ENCODE measurements at places on chromosomes 1 and 21.
A peak's percentile ranks its signal among the peaks of the same experiment; 100 is the strongest.

DNA sequence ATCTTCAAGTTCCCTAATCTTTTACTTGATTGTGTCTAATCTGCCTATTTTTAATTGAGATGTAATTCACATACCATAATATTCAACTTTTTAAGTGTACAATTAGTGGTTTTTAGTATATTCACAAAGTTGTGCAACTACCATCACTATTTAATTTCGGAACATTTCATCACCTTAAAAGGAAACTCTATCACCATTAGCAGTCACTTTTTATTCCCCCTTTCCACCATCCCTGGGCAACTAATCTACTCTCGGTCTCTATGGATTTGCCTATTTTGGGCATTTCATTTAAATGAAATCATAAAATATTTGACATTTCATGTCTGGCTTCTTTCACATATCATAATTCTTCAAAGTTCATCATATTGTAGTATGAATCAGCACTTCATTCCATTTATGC, 30.6 kb upstream of the HYI start:
- no peak for DNase-seq

- no peak for DNase-seq
These were observed 22.2 kb upstream of the SMG7 start for GRCh38 chr1:183450093-183450492.

GRCh38 chr1:12170263-12170671, 3.5 kb downstream of the TNFRSF1B start:
- DNase-seq: no peak

- no peak for DNase-seq
These were observed 12.9 kb downstream of the ATP1B1 start for GRCh38 chr1:169119405-169119804.

DNA sequence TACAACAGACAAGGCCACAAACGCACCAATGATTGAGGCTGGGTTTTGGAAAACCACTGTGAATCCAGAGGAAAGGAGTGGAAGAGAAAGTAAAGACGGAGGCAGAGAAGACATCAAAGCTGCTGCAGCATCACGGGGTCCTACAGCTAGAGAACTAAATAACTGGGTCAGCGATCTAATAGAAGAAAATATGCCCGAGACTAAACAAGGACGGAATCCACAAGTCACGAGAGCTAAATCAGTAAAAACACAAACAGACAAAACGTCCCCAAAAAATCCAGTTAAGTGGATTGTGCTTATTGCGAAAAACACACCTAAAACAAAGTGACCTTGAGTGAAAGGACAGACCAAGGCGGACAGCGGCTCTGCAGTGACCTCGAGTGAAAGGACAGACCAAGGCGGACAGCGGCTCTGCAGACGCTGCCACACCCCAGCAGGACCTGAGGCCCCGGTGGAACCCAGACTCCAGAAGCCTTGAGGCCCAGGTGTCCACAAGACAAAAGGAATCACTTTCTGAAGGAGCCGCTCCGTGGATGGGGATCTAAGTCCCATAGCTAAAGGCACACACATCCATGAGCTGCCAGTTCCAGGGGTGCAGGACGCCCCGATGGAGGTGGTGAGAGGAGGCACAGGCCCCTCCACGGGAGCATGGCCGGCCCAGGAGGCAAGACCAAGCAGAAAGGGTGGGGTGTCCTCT, 6.0 kb downstream of the FTCD start:
- DNase-seq: no peak

GRCh38 chr1:67524143-67525052, 94.2 kb upstream of the SERBP1 start:
- DNase-seq: no peak

DNA sequence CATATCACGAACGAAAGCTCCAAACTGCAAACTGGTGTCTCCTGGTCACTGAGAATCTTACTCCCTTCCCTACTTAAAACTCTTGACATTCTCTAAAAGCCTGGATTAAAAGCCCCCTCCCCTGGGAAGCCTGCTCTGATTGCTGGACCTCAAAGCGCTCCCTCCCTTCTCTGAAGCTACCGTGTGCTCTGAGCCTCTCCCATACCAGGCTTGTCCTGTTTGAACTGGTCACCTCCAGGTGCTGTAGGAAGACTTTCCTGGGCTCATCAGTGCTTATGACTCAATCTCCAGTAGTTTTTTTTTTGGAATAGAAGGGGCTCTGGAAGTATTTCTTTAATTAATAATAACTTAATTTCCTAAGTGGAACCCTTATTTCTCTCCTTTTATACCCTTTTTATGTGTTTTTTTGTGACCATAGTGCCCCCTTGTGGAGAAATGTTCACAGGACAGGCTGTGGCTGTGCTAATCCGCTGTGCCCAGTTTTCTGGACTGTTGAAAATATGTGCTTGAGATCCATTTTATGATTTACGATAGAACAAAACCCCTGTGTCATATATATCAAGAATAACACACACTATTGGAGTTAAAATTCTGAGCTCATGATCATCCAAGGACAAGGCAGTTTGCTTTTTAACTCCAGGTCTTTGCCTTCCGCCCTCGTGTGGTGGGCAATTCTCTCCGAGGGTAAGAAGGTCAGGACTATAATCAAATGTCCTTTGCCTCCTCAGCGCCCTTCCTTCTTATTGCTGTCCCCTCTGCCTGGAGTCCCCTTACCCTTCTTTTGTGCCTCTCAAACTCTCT, 16.9 kb downstream of the MTARC1 start:
- no peak for DNase-seq

- no peak for DNase-seq
These were observed 32.1 kb downstream of the RABGAP1L start for GRCh38 chr1:174191349-174191862.

- DNase-seq: no peak
These were observed 33.2 kb downstream of the PACC1 start for GRCh38 chr1:212381397-212382035.

DNA sequence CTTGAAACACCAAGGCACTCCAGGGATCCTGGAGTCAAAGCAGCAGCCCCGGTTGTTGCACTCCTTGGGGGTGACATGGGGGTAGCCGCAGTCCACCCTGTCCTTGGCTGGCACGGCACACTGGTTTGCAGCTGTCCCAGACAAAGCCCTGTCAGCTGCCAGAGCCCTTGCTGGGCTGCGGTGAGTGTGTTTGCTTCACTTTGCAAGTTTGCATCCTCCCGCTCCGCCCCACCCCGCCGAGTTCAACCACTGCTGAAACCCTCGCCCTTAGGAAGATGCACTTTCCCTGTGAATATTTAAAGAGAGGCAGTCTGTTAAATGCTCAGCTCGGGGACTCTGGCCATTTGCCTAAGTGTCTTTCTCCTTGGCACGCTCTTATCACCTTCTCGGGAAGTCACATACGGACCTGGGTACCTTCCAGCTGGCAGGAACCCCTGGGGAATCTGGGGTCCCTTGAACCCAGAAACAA, 1.7 kb downstream of the TFF3 start:
- no peak for DNase-seq

DNA sequence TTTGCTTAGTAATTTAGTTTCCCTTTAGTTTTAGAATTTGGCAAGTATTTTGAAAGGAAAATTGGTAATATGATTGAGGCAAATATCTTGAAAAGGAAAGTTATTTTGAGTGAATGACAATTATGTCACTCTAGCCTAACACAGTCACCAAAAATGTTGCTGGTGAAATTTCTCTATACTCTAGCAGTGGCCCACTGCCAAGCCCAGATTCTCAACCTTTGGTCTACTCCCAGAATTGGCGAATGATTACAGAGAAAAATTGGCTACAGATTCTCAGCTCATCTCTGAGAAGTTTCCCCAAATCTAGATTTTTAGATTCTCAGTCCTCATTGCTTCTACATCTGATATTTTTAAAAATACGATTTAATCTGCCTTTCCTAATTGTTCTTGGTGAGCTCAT, 84.9 kb downstream of the PIGK start:
- DNase-seq: no peak

DNA sequence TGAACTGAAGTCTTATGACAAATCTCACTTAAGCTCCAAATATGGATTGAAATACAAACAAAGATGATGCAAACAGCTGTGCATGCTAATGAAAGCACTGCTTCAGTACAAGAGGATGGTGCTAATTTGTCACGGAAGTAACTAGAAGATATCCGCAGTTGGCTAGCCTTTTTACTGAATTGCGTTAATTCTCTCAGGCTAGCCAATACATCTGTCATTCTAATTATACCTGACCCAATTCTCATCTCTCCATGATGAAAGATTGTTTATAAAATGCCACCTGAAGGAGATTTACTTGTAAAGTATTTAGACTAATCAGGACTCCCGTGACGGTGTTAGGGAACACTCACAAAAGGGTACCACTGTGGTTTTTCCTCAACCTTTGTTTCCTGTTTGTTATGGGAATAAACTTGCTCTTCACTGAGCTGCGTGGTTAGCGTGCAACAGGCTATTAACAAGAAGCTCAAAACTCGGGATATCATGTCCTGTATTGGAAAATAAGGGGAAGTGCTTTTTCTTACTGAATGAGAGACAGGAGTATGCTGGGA, 162.5 kb downstream of the APP start:
- DNase-seq: no peak

DNA sequence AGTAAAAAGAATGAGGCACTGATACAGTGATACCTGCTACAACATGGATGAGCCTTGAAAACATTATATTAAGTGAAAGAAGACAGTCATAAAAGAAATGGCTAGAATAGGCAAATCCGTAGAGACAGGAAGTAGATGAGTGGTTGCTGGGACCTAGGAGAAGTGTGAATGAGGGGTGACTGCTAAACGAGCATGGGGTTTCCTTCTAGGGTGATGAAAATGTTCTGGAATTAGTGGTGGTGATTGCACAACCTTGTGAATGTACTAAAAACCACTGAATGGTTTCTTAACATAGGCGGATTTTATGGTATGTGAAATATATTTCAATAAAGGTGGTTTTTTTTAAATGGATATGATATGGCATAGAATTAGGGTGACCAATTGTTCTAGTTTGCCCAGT, 12.6 kb upstream of the SERINC2 start:
- no peak for DNase-seq

- no peak for DNase-seq
These were observed at the start of gene MARK1 for GRCh38 chr1:220527908-220528678. Gene MARK1, plus strand, starts transcription at chr1:220528136. Its CDS starts 687 bp downstream, at chr1:220528823.

- peak; percentile 20 for DNase-seq
These were observed 7.0 kb downstream of the LRRC71 start for GRCh38 chr1:156927215-156928042.

- no peak for DNase-seq
These were observed 24.1 kb downstream of the EIF4G3 start for GRCh38 chr1:21152423-21153100.

- DNase-seq: no peak
These were observed 40.8 kb upstream of the WARS2 start for GRCh38 chr1:119181218-119181617.

DNA sequence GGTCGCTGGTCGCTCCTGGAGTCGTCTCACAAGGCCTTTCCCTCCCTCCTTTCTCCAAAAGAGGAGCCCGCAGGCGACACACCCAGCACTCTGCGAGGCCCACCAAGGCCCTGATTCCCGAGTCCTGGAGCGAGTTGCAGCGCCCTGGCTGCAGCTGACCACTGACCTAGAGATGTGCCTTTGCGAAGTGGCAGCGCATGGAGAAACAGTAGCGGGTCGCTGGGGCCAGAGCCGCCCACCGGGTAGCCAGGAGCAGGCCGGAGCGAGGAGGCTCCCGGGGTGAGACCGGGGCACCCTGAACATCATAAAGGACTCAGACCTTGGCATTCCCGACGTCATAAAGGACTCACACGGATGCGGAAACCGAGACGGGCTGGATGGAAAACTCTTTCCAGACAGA, 10.3 kb upstream of the NBPF11 start:
- no peak for DNase-seq

- DNase-seq: no peak
These were observed 66.0 kb upstream of the CLDN14 start for GRCh38 chr21:36545776-36546511.

GRCh38 chr1:244779410-244779809, 56.0 kb upstream of the COX20 start:
- DNase-seq: no peak

DNA sequence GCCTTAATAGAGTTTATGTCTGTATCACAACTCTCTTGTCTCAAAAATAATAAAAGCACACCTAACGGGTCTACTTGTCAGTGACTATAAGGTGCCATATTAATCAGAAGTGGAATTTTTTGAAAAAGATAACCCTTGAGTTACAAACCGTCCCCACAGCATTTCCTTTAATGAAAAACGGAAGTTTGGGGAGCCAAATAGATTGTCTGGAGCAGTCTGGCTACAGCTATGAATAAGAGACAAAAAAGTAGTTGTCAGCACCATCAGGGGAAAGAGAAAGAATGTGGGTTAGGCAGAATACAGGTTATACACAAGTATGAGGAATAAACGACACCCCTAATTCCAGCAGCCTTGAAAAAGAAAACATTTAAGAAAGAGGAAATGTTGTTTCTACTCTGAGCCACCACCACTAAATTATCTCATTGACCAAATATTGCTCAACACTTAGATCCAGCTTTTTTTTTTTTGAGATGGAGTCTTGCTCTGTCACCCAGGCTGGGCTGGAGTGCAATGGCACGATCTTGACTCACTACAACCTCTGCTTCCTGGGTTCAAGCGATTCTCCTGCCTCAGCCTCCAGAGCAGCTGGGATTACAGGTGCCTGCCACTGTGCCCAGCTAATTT, 29.4 kb upstream of the USP24 start:
- DNase-seq: no peak

- no peak for DNase-seq
These were observed 202.1 kb downstream of the NCAM2 start for GRCh38 chr21:21200103-21200938.

- no peak for DNase-seq
These were observed 1528.0 kb downstream of the BRINP3 start for GRCh38 chr1:188949701-188950100.

DNA sequence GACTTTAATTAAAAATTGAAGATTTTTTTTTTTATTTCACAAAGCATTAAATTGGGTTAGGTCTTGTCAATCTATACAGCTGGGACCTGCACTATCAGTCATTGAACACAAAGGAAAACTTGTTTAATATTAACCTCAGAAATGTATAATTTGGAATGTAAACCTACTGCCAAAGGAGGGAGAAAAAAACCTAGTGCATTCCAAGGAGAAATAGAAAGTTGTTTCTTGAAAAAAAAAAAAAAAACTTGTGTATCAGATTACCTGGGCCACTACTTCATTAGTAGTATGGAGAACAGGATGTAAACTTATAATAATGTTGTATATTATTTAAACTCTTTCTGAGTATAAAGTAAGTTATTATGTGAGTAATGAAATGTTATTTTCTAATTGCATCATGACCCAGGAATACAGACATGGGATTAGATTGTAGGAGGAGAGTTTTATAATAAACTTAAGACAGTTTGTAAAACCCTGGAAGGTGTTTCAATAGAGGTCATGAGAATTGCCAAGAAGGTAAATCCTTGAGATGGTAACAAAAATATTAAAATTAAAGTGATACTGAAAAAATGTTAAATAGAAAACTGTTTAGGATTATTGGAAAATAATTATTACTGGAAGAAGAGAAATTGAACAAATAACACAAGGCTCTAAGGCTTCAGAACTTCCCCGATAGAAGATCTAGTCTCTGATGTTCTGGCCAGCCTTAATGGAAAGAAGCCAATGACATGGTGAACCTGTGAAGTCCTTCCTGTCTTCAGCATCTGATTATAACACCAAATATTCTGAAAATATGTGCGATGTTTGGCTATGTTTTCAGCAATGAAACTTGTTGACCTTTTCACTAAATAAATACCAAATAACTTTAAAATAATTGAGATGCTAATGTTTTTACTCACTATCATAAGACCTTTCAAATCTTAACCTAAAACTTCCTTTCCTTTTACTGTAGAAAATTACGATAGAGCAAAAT, 412.8 kb upstream of the LYPLAL1 start:
- DNase-seq: no peak
